ENCODE measurements at places on chromosomes 3 and 15.

DNA sequence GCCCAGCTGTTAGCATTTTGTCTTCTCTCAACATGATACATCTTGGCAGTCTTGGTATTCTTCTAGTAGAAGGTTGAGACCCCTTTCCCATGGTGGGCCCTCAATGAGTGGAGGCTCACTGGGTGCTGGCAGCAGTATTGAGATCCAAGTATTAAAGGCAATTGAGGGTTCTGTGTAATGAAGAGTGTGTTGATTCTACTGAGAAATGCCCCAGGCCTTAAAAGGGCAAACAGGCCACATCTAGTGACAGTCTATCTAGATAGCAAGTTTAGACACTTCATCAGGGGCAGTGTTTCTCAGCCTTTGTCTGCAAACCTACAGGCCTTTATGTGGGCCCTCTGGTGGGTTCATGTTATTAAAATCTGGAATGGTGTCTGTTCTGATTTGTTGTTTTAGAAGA is 9.5 kb downstream of the PPP2R3A start:
- no peak for DNase-seq

DNA sequence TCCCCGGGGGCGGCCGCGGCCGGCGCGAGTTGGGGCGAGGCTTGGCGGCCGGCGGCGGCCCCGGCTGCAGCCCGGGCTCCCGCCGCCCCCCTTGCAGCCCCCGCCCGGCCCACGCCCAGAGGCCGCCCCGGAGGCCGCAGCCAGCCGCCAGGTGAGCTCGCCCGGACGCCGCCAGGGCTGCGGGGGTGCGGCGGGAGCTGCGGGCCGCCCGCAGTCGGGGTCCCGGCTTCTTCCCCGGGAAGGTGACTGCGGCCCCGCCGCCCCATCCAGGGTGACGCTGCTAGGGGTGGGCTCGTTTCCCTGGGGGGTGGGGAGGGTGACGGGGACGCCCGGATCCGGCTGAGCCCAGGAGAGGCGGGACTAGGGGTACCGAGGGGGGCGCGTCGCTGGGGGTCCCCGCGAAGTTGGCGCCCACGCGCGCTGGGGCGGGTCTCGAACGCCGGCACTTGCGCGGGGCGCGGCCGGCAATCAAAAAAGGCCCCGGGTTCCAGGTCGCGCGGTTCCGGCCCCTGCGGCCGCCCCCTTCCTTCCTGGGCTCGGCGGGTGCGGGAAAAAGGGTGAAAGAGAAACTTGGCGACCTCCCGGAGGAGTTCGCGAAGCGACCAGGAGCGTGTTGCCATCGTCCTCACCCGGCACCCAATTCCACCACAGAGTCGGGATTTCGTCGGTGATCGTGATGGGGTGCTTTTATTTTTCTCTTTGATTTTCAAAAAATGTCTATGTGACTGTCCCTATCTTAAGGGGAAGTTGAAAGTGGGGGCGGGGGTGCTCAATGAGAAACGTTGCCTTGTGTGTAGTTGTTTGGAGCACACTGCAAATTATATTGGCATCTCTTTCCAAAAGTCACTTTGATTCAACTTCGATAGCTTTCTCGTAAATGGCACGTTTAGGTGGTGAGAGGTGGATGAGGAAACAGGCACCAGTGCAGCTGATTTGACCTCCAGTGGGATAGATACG is 619 bp downstream of the ATXN7 start:
- DNase-seq, result peak; percentile 44

DNA sequence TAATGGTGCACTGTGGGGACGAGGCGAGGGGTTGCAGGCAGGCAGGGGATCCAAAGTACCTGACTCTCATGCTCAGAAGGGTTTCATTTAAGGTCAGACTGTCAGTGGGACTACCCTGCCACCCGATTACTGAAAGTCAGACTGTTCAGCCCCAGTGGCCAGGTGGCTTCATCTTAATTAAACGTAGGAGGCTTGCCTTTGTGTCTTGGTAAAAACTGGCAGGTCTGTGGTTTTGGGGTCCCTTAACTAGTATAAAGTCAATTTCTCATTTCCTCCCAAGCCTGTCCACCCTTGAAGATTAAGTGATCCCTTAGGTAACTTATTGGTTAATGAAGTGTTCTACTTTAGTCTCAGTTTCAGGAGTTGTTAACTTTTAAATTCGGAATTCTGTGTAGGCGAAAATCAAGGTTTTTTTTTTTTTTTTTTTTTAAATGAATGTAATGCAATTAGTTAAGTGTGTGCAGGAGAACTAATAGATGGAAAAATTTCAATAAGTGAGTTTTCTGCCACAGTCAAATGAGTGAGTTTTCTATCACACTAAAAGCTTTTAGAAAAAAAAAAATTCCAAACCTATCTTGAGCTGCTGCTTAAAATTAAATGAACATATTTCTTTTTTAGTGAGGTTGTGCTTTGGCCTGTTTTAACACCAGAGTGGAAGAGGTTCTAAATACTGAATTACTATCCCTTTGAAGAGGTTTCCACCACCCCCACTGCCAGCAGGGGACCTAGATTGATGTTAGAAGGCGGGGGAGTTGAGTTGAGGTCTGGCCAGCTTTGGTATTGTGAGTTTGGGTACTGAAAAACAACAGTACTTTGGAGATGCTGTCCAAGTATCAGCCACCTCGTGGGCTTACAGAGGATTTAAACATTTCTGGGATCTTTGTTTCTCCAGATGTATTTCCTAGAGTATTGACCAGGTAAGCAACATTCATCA is 15.2 kb downstream of the ITPR1 start:
- DNase-seq, result no peak

- DNase-seq, result no peak
Measured at GRCh38 chr15:41567862-41568261, 8.8 kb downstream of the TYRO3 start.

DNA sequence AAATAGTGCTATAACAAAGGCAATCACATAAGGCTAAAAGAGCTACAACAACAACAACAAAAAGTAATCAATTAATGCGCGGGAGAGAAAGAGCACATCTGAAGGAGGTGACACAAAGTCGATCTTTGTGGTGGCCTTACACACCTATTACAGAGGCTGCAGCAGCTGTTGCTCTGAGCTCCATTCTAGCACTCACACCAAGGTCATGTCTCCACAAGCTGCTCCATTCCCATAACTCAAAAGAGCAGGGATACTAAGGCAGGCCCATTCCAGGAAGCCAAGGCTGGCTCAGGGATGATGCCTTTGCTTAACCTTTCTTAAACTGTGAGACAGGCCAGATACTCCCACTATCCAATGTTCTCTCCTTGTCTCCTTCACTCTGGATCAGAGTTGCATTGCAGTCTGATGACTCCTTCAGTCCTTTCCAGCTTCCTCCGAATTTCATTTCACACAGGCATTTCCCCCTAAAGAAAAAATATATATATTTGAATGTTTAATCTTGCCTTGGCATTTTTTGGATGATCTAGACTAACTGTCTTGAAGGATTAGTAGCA is 52.7 kb downstream of the SNTN start:
- no peak for DNase-seq

GRCh38 chr3:61532739-61533500 is 28.5 kb upstream of the PTPRG start:
- DNase-seq, result no peak

- DNase-seq, result no peak
Measured at GRCh38 chr3:112030901-112031300, 3.6 kb upstream of the TMPRSS7 start.

GRCh38 chr3:169285057-169286033 is 378.2 kb downstream of the MECOM start:
- DNase-seq, result no peak

- no peak for DNase-seq
Measured at GRCh38 chr3:27623085-27623753, 98.9 kb downstream of the EOMES start.

- no peak for DNase-seq
Measured at GRCh38 chr3:172680684-172681083, 30.2 kb downstream of the NCEH1 start.

- no peak for DNase-seq
Measured at GRCh38 chr3:48739617-48739954, 22.6 kb upstream of the IP6K2 start.

GRCh38 chr3:87855616-87856015 is 203.2 kb downstream of the CGGBP1 start:
- no peak for DNase-seq

- no peak for DNase-seq
Measured at GRCh38 chr15:39828374-39828931, 45.8 kb upstream of the FSIP1 start.

DNA sequence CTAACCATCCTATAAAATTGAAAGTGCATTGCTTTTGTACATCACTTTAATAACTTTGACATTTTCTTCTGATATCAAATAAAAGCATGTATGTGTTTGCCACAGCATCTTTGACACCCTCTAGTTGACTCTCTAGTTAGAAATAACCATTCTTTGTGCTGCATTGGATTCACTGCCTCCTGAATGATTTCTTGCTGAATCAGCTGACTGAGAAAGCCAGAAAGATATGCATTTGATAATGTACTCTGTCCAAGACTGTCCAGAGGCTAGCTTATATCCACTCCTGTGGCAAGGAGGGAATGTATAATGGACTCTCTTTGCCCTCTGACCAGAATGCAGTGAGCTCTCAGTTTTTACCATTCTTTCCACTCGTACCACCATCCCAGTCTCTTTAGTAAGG is 6.2 kb downstream of the RAB11A start:
- DNase-seq, result no peak

- DNase-seq, result peak; percentile 8
Measured at GRCh38 chr3:107525644-107526305, 3.0 kb downstream of the BBX start.

- DNase-seq, result no peak
Measured at GRCh38 chr3:64656544-64656943, 31.3 kb downstream of the ADAMTS9 start.

All from CD4-positive, alpha-beta T cell treated with Interleukin-12 subunit alpha and Interleukin-12 subunit beta, for 1 hour (primary cell).